Activated CD8-positive, alpha-beta T cell treated with anti-CD3 and anti-CD28 coated beads, Interleukin-2, amount 10 ng/mL, durations not matched to agents 7 days and 5 days (primary cell): ENCODE measurements at places on chromosomes 2 and 18. TPM values are rescaled to one million over a fixed set of nuclear protein-coding genes. Genes with fewer than 3 reads are reported as not detected.

The DHRS9 gene
- not detected for total RNA-seq

The DPP10 gene
- not detected for total RNA-seq

The RESP18 gene
- not detected for total RNA-seq

The MC5R gene
- not detected for total RNA-seq

The REEP1 gene
- total RNA-seq, result not detected

The SLC23A3 gene
- total RNA-seq, result 2.0 TPM

The MZT2B gene
- total RNA-seq, result 458 TPM

The IMPACT gene
- 7.0 TPM for total RNA-seq

The ITGB6 gene
- total RNA-seq, result not detected

The UGT1A8 gene
- total RNA-seq, result not detected

DNA sequence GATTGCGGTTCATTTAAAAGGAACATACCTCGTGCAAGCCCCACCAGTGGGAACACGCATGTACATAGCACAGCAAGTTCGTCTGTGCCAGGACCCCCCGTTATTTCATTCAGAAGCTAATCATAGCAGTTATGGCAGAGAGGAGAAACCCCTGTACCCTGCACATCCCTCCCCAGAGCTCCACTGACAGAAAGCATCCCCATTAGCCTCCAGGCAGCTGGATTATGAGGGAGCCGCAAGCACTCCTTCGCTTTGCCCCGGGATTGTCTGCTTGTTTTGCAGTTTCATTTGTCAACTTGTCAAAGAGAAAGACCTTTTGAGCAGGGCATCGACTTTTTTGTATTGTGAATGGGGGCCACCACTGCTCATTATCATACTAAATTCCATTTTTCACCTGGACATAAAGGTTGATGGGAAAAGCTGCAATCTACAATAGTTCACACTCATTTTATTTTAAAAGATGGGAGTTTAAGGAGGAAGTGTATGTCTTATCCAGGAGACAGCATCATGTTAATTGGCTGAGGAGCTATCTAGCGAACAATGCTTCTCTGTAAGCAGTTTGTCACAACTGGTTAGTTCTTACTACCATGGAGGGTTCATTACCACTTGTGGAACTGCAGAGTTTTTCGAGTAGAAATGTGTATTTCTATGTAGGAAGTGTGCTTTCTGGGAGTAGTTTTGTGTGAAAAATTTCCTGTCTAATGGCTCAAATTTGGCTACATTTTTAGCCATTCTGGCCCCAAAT lies 255.3 kb downstream of the THSD7B start:
- no peaks in the 10 kb centered on the region for H3K27me3 ChIP-seq
- no peak for DNase-seq
- no peak overlapping the region for H3K27ac ChIP-seq
- H3K36me3 ChIP-seq, result no peaks in the 10 kb centered on the region
- H3K4me1 ChIP-seq, result no peaks in the 10 kb centered on the region

- H3K4me3 ChIP-seq, result no peak overlapping the region
- DNase-seq, result no peak
- H3K4me1 ChIP-seq, result no peaks in the 10 kb centered on the region
These were observed 1624.2 kb downstream of the LRP1B start for GRCh38 chr2:140506606-140507005.

DNA sequence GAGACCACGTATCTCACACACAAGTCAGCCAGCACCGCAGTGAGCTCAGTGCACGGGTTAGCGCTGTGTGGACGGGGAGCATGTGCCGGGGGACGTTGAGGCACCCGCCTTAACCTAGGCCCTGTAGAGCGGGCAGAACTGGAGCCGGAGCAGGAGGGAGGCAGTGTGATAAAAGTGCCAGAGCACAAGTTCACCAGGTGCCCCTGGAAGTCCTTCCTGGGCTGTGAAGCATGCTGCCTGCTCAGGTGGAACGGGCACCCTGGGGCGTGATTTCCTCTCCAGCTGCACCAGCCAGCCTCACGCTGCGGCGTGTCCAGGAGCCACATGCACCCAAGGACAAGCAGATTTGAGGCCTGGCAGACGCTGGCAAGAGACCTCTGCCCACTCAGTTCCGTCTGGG lies 50.3 kb downstream of the ITGB1BP1 start:
- no peak overlapping the region for H3K27ac ChIP-seq
- no peaks in the 10 kb centered on the region for H3K27me3 ChIP-seq
- no peak overlapping the region for H3K4me3 ChIP-seq
- H3K4me1 ChIP-seq, result no peaks in the 10 kb centered on the region
- H3K36me3 ChIP-seq, result no peaks in the 10 kb centered on the region

DNA sequence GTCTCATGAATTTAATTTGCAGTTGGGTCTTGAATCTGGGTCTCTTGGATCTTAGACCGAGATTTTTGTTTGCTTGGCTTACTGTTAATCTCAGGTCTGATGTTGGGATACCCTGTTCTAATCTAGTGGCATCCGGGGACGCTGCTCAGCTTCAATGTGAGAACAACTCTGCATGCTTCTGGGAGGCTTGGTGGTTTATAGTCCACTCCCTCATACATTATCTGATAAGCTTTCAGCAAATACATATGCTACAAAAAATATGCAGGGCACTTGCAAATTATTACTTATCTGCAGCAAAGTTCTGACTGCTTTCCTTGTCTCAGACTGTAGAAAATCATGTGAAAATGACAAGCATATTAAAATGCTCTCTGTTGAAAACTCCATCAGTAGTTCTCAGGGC lies 39.4 kb downstream of the RNF144A start:
- no peak for DNase-seq
- H3K27ac ChIP-seq, result no peak overlapping the region
- peaks cover 54% of the 10 kb centered on the region for H3K36me3 ChIP-seq
- peaks cover 32% of the 10 kb centered on the region for H3K4me1 ChIP-seq
- no peak overlapping the region for H3K4me3 ChIP-seq

DNA sequence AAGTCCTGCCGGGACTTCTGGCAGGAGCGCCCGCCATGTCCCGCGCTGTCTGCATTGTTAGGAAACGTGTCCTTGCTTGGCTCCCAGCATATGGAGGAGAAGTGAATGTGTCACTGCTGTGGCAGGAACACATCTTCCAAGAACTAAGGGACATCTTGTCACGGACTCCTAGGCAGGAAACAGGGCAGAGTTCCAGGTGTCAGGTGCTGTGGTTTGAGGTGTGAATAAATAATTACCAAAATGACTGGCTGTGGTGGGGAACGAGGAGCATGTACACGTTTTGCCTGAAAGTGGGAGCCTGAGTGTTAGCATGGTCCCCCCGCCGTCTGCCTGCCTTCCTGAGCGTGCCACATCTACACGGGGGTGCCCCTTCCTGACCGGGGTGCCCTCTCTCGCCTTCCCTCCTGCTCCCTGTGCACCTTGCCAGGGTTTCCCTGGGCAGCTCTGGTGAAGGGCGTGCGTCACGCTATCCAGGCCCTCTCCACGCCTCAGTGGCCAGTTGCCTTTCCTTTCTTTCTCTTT lies 237.5 kb downstream of the LDLRAD4 start:
- H3K4me3 ChIP-seq, result peak overlapping the region; percentile 7
- peaks cover 59% of the 10 kb centered on the region for H3K4me1 ChIP-seq
- no peaks in the 10 kb centered on the region for H3K27me3 ChIP-seq
- peak overlapping the region; percentile 82 for H3K27ac ChIP-seq

DNA sequence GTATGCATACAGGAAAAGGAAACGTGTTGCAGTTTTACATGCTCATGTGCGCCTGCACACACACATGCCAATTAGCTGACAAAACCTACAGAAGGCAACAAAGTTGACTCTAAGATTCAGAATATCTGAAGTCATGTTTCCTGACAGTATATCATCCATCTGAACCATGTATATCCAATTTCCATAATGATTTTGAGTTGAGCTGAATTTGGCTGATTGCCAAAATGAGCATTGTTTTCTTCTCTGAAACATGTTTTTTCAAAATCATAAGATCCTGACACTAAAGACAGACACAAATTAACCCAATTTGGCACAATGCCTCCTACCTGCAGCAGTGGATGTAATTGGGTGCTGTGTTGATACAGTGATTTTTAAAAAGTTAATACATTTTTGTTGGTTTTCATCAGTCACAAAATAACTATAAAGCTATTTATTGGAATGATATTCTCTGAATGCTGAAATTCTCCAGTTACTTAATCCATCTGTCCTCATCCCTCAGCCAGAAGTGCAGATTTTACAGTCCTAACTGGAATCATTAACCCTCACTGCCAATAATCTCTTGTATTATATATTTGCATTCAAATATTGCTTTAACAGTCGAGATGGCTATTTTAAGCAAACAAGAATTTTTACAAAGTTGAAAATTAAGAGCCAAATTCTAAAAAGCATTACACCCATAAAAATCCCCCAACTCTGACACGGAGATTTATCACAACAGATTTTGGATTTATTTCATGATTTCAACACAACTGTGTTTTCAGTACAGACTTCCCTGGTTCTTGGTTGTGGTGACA lies 161.7 kb upstream of the LMAN1 start:
- H3K4me1 ChIP-seq, result no peaks in the 10 kb centered on the region
- H3K27ac ChIP-seq, result no peak overlapping the region
- H3K27me3 ChIP-seq, result no peaks in the 10 kb centered on the region
- no peaks in the 10 kb centered on the region for H3K36me3 ChIP-seq

- H3K4me1 ChIP-seq, result no peaks in the 10 kb centered on the region
- no peak overlapping the region for H3K4me3 ChIP-seq
- H3K27me3 ChIP-seq, result peaks cover 2% of the 10 kb centered on the region
- H3K36me3 ChIP-seq, result no peaks in the 10 kb centered on the region
These were observed 110.2 kb downstream of the MDH1 start for GRCh38 chr2:63698786-63699548.

- peaks cover 20% of the 10 kb centered on the region for H3K36me3 ChIP-seq
- no peaks in the 10 kb centered on the region for H3K27me3 ChIP-seq
- H3K4me3 ChIP-seq, result no peak overlapping the region
- DNase-seq, result no peak
These were observed 57.8 kb upstream of the NABP1 start for GRCh38 chr2:191620144-191620543.

DNA sequence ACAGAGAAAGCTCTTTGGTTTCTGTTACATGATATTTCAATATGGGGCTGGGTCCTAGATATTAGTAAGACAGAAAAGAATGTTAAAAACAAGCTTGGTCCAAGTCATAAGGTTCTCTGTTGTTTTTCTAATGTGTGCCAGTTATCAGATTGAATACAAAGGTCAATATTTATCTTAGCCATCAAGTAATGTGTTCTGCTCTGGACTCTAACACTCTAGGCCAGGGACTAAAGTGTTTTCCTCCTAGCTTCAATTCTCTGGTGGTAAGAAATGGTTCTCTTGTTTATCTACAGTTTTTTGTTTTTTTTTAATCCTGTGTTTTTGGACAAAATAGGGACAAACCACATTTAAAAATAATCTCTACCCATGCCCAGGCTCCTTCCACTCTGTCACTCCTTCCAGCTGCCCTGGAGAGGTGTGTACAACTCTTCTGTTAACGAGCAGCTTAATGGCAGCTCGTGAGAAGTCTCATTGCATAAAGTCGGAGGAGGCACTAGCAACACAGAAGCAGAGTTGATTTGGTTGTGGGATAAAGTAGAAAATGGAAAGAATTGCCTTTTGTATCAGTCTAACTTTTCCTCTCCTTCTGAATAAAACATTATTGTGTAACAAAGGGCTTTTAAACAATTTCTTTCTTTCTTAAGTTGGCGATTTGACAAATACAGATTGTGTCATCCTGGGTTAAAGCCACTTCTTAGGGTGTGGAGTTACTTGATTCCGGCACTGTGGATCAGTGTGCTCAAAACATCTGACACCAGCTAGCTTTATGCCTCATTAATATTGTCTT lies 8.0 kb upstream of the SESTD1 start:
- no peak overlapping the region for H3K27ac ChIP-seq
- no peak for DNase-seq
- no peaks in the 10 kb centered on the region for H3K36me3 ChIP-seq
- H3K4me3 ChIP-seq, result no peak overlapping the region

GRCh38 chr2:222052934-222053367 lies 245.8 kb downstream of the PAX3 start:
- H3K36me3 ChIP-seq, result no peaks in the 10 kb centered on the region
- H3K27me3 ChIP-seq, result peaks cover 9% of the 10 kb centered on the region
- no peak overlapping the region for H3K4me3 ChIP-seq
- H3K4me1 ChIP-seq, result no peaks in the 10 kb centered on the region

GRCh38 chr2:210269148-210269547 lies 43.9 kb upstream of the ACADL start:
- no peaks in the 10 kb centered on the region for H3K36me3 ChIP-seq
- no peaks in the 10 kb centered on the region for H3K4me1 ChIP-seq
- no peak for DNase-seq
- H3K27me3 ChIP-seq, result no peaks in the 10 kb centered on the region
- no peak overlapping the region for H3K27ac ChIP-seq

DNA sequence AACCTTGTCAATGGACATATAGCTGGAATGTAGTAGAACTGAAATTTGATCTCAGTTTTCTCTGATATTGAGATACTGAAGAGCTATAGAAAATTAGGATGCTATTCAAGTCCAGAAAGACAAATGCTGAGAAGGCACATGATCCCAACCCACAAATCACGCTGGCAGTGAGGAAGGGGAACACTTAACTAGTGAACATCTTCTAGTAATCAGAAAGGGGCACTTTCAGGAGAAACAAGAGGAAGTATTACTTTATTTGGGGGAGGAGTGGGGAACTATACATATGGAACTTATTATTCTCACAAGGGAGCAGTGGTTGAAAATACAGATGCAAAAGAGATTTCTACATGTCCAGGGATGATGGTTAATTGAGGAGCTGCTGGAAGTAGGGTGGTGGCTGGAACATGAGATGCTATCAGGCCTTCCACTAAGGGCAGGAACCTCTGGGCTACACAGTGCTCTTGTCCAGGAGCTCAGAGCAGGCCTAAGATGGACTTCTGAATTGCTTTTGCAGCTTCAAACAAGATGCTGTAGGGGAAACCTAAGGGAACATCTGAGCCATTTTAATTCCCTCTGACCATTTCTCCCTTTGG lies 79.3 kb downstream of the TGFA start:
- H3K4me1 ChIP-seq, result peaks cover 33% of the 10 kb centered on the region
- H3K27me3 ChIP-seq, result peaks cover 4% of the 10 kb centered on the region
- no peak for DNase-seq
- H3K4me3 ChIP-seq, result no peak overlapping the region

GRCh38 chr2:207534417-207534816 lies 4.7 kb downstream of the CREB1 start:
- H3K4me3 ChIP-seq, result peak overlapping the region; percentile 5
- H3K27ac ChIP-seq, result peak overlapping the region; percentile 39
- no peaks in the 10 kb centered on the region for H3K27me3 ChIP-seq
- DNase-seq, result no peak
- peaks cover 40% of the 10 kb centered on the region for H3K4me1 ChIP-seq

- H3K4me1 ChIP-seq, result no peaks in the 10 kb centered on the region
- H3K4me3 ChIP-seq, result no peak overlapping the region
- H3K27ac ChIP-seq, result no peak overlapping the region
- no peak for DNase-seq
- H3K36me3 ChIP-seq, result no peaks in the 10 kb centered on the region
These were observed 60.2 kb upstream of the FAM117B start for GRCh38 chr2:202574541-202574940.

- H3K4me3 ChIP-seq, result no peak overlapping the region
- no peak for DNase-seq
- no peak overlapping the region for H3K27ac ChIP-seq
- no peaks in the 10 kb centered on the region for H3K36me3 ChIP-seq
- peaks cover 54% of the 10 kb centered on the region for H3K27me3 ChIP-seq
These were observed 1.8 kb upstream of the FRZB start for GRCh38 chr2:182868054-182868796.

GRCh38 chr2:179020156-179020750 lies 29.7 kb downstream of the CCDC141 start:
- H3K27me3 ChIP-seq, result no peaks in the 10 kb centered on the region
- H3K4me3 ChIP-seq, result no peak overlapping the region
- peaks cover 28% of the 10 kb centered on the region for H3K4me1 ChIP-seq
- peaks cover 6% of the 10 kb centered on the region for H3K36me3 ChIP-seq

- H3K4me1 ChIP-seq, result no peaks in the 10 kb centered on the region
- no peaks in the 10 kb centered on the region for H3K36me3 ChIP-seq
- H3K4me3 ChIP-seq, result no peak overlapping the region
- H3K27ac ChIP-seq, result no peak overlapping the region
These were observed 191.0 kb downstream of the GRB14 start for GRCh38 chr2:164430166-164430783.
